ENCODE measurements at places on chromosomes 2 and 18.

GRCh38 chr2:240644859-240645301, 19.6 kb downstream of the GPR35 start:
- no peak for DNase-seq

GRCh38 chr2:192544371-192544955, 349.7 kb upstream of the TMEFF2 start:
- DNase-seq = no peak

GRCh38 chr2:172455121-172455515, 27.7 kb downstream of the ITGA6 start:
- no peak for DNase-seq

DNA sequence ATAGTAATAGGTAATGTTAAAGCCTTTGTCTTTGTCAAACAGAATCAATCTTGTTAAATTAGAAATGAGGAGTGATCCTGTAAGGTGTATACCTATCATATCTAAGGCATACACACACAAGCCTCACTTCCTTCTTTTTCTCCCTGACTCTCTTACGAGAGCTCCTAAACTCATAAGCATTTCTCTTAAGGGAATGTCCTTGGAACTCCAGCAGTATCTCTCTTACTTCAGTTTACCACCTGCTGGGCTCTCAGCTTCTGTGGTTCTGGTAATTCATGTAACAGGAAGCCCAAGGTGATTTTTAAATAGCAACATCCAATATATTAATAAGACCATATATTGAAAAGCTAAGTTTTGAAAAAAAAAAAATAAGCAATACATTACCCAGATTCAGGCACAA, 85.9 kb downstream of the UBE2E3 start:
- no peak for DNase-seq

DNA sequence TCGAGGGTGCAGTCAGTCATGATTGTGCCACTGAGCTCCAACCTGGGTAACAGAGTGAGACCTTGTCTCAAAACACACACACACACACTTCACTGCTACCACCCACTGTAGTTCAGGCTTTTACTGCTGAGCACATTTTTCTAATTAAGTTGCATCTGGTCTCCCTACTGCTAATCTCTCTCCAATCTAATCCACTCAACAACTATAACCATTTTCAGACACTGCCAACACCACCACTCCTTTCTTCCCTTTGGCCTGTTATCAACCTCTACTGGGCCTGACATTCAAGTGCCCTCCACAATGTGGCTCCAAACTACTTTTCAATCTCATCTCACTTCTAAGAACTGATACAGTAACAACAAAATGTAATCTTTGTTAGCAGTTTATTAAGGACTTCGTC, 44.8 kb downstream of the RMP24 start:
- DNase-seq = no peak

- DNase-seq = no peak
Measured at GRCh38 chr2:122753336-122753735, 997.9 kb downstream of the TSN start.

DNA sequence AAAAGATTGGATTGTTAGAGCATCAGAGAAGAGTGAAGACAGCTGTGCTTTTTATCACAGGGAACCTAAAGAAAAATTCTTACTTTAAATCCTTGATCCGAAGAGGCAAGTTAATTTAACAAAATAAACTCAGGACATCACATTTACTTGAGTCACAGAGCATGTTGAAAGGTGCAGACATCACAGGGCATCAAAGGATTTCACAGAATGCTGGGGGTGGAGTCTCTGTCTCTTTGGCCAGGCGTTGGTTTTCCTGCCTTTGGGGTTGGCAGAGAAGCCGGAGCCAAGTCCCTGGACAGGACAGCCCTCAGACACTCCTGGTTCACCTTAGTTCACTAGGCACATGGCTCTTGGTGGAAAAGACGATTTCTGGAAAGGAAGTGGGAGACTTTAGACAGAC, 56.3 kb downstream of the SH3RF3 start:
- no peak for DNase-seq

- DNase-seq = no peak
Measured at GRCh38 chr18:37640504-37640903, 74.9 kb upstream of the CELF4 start.

DNA sequence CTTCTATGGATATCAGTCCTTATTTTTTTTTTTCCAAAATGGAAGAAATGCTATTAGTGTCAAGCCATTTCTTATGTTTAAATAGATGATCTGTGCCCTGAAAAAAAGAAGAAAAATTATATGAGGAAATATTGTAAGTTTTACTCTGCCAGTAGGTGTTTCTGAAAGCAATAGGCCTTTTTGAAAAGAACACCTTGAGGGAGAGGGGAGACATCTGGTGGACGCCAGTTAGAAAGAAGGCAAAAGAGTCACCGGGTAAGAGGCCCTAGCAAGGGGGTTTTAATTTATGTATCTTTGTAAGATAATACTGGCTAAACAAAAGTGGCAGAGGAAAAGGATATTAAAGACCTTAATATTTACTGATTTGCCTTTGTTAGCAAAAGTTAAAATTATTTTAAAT, 56.1 kb downstream of the DYNAP start:
- DNase-seq = no peak

GRCh38 chr2:225091336-225091735, 49.1 kb upstream of the DOCK10 start:
- no peak for DNase-seq

- DNase-seq = peak; percentile 32
Measured at GRCh38 chr2:31138037-31138962, at the start of gene GALNT14. TSS of gene GALNT14 (minus strand) at chr2:31138440. CDS start at chr2:31138086, 354 bp downstream.

GRCh38 chr2:128492966-128493811, 174.5 kb upstream of the HS6ST1 start:
- no peak for DNase-seq

GRCh38 chr18:67926929-67927864, 410.7 kb upstream of the DSEL start:
- DNase-seq = no peak

GRCh38 chr2:12286347-12286746, 430.4 kb upstream of the TRIB2 start:
- DNase-seq = no peak

DNA sequence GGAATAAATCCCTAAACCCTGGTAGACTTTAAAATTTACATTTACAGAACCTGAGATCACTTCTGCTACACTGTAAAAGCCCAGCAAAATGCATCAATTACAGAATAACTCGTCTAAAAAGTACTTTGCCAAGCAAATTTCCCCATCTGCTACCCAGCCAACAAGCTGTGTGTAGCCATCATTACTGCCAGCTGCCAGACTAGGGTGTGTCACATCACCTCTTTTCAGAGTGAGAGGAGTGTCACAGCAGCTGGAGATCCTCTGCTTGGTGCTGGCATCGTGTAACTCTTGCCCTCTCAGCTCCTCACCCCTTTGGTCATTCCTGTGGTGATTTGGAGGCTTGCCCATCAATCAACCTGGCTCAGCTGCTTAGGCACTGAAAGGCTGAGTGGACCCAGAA, 340.4 kb upstream of the MMADHC start:
- DNase-seq = no peak

DNA sequence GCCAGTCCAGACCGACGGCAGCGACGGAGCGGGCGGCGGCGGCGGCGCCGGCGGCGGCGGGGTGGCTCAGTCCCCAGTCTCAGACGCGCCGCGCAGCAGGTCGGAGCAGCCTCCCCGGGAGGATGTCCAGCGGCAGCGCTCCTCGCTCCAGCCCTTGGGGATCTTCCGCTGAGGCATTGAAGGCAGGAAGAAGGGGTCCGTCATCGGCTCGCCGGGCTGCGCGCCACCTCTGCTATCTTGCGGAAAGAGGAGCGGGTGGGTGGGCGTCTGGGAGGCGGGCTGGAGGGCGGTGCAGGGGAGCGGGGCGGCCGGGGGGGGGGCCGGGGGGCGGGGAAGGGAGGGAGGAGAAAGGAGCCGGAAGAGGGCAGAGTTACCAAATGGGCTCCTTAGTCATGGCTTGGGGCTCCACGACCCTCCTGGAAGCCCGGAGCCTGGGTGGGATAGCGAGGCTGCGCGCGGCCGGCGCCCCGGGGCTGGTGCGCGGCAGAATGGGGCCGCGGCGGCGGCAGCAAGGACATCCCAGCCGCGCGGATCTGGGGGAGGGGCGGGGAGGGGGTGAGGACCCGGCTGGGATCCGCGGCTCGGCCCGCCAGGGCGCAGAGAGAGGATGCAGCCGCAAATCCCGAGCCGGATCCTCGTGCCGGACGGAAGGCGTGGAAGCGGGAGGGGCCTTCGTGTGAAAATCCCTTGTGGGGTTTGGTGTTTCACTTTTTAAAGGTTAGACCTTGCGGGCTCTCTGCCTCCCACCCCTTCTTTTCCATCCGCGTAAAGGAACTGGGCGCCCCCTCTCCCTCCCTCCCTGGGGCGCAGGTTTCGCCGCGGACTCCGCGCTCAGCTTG, at the start of gene NETO1:
TSS of gene NETO1 (minus strand) at position 242 of the 839 bp plus-strand sequence. CDS start 696 bp downstream, outside the sequence.
- DNase-seq = no peak

DNA sequence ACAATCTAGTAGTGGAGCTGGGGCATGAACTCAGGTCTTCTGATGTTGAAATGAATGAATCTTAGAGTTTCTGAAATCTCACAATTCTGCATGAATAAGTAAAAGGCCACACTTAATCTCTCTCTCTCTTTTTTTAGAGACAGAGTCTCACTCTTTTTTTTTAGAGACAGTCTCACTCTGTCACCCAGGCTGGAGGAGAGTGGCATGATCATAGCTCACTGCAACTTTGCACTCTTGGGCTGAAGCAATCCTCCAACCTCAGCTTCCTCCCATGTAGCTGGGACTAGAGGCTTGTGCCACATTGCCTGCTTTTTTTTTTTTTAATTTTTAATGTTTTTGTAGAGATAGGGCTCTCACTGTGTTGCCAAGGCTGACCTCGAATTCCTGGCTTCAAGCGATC, 68.9 kb upstream of the THOC1 start:
- DNase-seq = no peak

GRCh38 chr2:110872521-110872920, 140.1 kb downstream of the ACOXL start:
- no peak for DNase-seq

DNA sequence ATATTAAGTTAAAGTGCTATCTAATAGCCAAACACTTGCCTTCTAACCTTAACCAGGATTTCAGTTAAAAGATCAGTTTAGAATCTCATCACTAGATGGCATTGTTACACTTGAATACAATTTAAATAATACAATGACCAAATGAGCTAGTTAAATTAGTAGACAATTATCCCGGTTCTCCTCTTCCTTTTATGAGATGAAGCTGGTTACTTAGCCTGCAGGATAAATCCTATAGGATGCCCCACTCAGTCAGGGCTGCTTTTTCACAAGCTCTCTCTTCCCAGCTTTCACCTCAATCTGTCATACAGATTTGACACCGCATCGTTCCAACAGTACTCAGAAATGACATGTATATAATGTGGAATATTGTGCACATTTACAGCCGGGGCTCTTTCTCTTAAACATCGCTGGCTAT, 678.8 kb downstream of the KCNJ3 start:
- DNase-seq = no peak

GRCh38 chr18:3916082-3916481, 466.1 kb downstream of the TGIF1 start:
- DNase-seq = no peak

- DNase-seq = no peak
Measured at GRCh38 chr2:239401881-239402233, 1.0 kb upstream of the HDAC4 start.

- no peak for DNase-seq
Measured at GRCh38 chr2:108392029-108392428, 14.3 kb downstream of the SULT1C4 start.

DNA sequence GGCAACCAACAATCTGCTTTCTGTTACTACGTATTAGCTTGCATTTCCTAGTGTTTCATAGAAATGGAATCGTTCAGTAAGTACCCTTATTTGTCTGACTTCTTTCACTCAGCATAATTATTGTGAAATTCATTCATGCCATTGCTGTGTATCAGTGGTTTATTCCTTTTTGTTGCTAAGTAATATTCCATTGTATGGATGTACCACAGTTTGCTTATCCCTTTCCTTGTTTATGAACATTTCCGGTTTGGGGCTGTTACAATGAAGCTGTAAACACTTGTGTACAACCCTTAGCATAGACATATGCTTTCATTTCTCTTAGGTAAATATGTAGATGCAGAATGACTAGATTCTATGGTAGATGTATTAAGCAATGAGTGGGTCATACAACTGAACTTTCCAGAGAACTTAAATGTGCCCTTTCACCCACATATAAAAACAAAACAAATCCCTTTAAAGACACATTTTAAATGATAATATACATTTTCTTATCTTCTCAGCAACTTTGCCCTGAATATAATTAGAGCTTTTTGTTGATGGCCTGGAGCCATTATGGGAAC, 21.9 kb downstream of the FER1L5 start:
- no peak for DNase-seq

- no peak for DNase-seq
Measured at GRCh38 chr2:8609357-8609811, 72.5 kb upstream of the ID2 start.

- no peak for DNase-seq
Measured at GRCh38 chr2:5387406-5387805, 304.8 kb upstream of the SOX11 start.

GRCh38 chr2:173523497-173523896, 168.8 kb downstream of the CDCA7 start:
- no peak for DNase-seq

DNA sequence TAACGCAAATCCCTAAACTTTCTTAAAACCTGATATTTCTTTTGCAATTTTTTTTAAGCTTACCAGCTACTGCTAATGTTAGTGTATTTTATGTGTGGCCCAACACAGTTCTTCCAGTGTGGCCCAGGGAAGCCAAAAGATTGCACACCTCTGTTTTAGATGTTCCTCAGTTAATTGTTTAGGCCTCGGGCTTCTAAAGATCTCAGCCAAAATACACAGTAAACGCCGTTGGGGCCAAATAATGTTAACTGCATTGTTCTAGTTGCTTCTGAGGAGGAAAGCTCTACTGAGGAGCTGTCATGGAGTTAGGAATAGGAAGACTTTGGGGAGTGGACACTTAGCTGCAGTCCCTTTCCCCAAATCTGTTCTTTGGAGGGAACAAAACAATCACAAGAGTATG, 2.0 kb downstream of the HSPE1 start:
- no peak for DNase-seq

DNA sequence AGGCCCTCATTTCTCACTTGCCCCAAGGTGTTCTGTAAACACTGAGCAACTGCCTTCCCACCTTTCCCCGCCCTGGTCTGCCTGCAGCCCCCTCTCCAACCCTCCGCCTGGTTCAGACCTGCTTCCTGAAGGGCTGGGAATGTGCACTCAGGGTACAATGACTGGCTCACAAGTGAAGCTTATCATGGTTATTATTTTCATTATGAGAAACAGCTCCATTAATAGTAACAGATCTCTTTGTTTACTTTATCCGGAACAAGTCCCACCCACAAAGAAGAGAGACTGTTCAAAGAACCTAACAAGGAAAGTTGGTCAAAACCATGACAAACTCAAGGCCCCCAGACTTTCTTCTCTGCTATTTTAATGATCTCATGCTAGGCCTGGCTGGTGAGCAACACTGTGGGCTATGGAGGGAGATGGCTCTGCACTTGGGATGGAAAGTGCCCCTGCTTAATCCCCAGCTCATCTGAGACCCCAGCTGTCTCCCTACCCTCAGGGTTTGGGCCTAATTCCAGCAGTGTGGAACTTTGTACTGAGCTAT, 36.7 kb downstream of the ARHGAP25 start:
- DNase-seq = no peak

DNA sequence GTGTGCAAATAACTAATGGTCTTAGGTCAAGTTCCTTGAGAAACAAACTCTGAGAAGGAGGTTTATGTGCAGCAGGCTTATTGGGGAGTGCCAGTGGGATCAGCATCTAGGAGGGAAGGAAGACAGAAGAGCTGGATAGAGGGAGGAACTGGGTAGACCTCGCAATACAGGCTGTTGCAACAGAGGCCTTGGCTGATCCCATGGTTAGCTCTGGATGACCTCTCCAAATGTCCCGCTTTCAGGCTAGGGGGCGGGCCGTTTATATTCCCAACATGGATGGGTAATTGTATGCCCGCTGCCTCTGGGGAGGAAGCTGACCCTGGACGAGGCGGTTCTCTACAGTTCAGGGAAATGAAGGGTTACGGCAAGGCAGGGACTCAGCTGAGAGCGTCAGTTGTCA, 14.7 kb upstream of the CAPN13 start:
- no peak for DNase-seq
